ENCODE measurements at places on chromosomes 4 and X.

DNA sequence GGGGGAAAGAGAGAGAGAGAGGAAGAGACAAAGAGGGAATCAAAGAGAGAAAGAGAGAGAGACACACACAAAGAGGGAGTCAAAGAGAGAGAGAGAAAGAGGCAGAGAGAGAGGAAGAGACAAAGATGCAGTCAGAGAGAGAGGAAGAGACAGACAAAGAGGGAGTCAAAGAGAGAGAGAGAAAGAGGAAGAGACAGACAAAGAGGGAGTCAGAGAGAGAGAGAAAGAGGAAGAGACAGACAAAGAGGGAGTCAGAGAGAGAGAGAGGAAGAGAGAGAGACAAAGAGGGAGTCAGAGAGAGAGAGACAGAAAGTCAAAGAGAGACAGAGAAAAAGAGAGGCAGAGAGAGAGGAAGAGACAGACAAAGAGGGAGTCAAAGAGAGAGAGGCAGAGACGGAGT lies 45.5 kb downstream of the MAGEA9 start:
- DNase-seq: no peak

- no peak for DNase-seq
Measured at GRCh38 chrX:133005042-133005441, 46.6 kb upstream of the HS6ST2 start.

- no peak for DNase-seq
Measured at GRCh38 chr4:176377780-176378179, 58.0 kb downstream of the SPCS3 start.

DNA sequence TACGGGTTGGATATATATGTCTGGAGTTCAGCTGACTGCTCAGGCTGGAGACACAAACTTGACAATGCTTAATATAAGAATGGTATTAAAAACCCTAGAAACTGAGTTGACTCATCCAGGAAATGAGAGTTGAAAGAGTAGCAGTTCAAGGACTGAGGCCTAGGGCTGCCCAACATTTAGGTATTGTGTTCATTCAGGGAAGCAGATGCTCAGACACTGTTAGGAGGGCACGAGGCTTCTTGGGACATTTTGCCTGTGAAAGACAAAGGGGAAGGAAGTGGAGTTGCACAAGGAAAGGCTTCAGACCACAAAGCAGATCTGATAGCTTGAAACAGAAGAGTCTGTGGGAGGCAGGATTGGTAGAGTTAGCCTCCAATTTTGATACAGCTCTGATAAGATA lies 52.0 kb upstream of the HS3ST1 start:
- no peak for DNase-seq

- DNase-seq: no peak
Measured at GRCh38 chr4:14771094-14771493, 231.2 kb upstream of the CPEB2 start.

DNA sequence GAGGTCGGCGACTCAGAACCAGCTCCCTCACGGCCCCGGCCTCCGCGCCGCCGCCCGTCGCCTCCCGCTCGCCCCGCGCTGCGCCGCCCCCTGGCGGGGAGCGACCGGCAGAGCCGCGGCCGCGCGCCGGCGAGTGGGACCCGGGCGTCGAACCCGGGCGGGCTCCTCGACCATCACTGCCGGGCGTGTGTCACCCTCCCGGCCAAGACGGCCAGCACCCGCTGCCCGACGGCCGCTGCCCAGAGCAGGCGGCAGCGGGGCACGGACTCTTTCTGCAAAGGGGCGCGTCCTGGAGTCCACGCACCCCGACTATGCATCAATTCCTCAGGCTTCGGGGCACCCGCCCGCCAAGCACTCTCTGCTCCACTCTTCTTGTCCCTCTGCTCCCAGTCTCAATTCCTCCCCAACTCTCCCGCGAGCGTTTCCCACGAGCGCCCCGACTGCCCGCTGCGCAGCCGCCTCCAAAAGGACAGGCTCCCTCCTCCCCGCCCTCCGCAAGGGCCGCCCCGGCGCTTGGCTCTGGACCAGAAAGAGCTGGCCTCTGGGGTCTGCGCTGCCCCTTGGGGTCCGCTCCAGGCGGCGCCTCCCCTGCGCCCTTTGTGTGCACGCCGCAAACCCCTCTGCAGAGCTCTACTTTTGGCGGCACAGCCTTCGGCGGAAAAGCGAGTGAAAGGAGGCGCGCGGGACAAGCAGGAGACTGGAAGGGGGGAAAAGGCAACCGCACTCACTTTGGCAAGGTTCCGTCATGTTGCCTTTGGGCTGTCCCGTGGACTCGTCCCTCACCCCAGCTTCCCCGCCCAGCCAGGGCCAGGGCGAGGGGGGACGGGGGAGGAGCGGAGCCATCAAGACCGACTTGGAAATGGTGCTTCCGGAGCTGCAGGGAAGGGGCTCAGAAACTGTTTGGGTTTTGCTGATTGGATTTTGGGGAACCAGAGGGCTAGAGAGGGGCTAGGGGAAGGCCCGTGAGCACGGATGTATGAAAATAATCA lies 1.0 kb downstream of the PDE5A start:
- peak; percentile 8 for DNase-seq

DNA sequence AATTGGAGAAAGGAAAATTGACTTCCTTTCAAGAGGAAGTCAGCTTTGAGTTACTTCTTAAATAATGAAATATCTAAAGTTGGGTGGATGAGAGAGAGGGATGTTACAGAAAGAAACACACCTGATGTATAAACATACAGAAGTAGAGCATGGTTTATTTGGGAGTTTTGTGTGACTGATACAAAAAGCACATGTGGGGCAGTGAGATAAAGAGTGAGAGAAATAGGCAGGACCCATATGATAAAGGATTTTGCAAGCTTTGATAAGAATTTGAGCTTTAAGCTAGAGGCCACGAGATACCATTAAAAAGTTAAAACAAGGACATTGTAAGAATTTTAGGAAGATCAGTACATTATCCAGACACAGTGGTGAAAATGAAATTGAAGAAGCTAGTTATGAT lies 263.3 kb upstream of the GPRIN3 start:
- no peak for DNase-seq

DNA sequence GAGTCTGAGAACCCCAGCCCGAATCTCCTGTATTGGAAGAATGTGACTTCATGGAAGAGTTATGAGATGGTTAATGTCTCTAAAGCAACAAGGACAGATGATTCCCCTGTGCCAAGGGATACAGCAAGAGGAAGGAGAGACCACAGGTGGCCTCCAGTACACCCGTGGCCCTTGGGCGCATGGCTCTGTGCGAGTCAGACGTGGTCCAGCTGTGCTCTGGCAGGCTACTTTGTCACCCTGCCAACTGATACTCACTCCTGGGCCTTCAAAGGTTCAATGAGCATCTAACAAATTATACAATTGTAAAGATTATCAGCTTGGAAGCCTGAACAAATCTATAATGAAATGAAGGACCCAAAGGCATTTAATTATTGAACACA lies 71.7 kb downstream of the NYX start:
- no peak for DNase-seq

GRCh38 chr4:1246901-1247863 lies 1.7 kb downstream of the CTBP1 start:
- DNase-seq: no peak

DNA sequence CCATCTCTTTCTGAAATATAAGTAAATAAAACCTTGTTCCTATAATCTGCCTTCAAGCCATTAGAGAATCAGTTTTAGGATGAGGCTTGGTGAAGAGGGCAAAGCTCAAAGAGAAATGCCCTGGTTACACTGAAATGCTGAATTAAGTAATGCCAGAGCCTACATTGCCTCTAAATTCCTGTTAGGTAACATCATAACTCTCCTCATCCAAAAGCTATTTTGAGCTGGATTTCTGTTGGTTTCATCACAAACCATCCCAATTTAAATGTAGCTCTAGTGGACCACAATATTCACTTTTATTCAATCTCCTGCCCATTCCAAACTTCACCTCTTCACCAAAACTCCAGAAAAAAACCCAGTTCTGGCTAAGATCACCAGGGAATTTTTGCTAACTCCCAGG lies 1319.7 kb upstream of the TENM3 start:
- DNase-seq: no peak

- no peak for DNase-seq
Measured at GRCh38 chr4:109826719-109827118, 1.1 kb upstream of the RRH start.

- DNase-seq: no peak
Measured at GRCh38 chr4:48130100-48130499, 4.0 kb downstream of the TXK start.

GRCh38 chr4:13627606-13628311 lies at the start of gene BOD1L1:
Gene BOD1L1, minus strand, starts transcription at chr4:13627725. Its CDS starts 138 bp downstream, at chr4:13627587.
- DNase-seq: peak; percentile 53

GRCh38 chrX:47723689-47724088 lies 64.7 kb upstream of the UXT start:
- no peak for DNase-seq

DNA sequence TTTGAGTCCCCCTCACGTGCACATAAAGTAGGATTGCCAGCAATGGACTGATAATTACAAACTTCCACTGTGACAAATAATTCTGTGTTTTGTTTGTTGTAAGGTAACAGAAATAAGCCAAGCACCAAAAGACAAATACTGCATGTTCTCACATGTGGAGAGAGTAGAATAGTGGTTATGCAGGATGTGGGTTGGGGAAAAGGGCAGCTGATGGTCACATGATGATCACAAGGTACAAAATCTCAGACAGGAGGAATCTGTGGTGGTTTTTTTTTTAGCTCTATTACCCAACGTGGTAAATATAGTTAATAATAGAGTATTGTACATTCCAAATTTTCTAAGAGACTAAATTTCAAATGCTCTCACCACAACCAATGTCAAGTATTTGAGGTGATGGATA lies 182.3 kb downstream of the BANK1 start:
- no peak for DNase-seq

DNA sequence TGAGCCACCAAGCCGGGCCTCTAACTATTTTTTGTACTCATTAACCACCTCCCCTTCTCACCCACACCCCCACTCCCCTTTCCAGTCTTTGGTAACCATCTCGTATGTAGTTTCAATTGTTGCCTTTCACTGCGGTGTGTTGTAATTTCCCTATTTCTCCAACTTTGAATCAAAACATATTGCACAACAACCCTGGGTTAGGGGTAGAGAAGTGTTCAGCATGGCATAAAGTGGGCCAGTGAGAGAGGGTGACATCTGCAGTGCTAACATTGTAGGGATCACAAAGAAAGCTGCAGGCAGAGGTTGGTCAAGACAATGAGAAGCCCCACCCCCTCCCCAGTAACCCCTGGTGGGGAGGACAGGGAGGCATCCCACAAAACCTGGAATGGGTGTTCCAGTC lies 92.7 kb downstream of the SPATA18 start:
- DNase-seq: no peak

DNA sequence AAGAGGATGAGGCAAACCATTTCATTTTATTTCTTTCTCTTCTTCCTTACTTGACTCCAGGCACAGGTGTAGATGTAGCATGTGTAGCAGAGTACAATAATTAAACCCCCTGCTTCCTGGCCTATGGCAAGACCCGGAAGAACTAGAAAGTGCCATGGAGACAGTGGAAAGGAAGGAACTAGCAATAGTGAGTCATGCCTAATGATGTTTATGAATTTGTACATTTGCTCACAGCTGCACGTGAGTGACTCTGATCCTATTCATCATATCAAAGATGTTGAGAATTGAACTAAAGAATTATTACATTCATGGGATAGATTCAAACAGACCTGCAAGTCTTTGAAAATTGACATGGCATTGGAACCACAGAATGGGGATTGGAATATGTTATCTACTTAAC lies 2233.9 kb upstream of the TENM3 start:
- no peak for DNase-seq

DNA sequence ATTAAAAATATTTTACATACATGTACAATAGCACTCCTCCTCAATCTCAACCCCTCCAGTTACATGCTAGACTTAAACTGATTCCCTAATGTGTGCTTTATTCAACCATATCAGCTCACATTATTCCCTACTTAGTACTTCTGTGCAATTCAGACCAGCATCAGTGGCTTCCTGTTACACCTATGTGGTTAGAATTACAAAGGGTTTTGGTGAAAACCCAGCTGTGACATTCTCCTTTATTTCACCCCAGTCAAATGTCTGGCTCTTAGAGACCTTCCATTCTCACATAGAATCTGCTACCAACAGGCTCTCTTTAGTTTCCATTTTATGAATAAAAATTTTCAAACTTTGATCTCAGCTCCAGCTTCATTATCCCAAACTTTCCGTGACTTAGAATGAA lies 85.2 kb upstream of the SLC7A11 start:
- no peak for DNase-seq

Measured in stimulated activated CD8-positive, alpha-beta memory T cell treated with anti-CD3 and anti-CD28 coated beads, Interleukin-4, amount 100 ng/mL, for 1 hour (primary cell).